ENCODE measurements at places on chromosomes 3 and 15.

DNA sequence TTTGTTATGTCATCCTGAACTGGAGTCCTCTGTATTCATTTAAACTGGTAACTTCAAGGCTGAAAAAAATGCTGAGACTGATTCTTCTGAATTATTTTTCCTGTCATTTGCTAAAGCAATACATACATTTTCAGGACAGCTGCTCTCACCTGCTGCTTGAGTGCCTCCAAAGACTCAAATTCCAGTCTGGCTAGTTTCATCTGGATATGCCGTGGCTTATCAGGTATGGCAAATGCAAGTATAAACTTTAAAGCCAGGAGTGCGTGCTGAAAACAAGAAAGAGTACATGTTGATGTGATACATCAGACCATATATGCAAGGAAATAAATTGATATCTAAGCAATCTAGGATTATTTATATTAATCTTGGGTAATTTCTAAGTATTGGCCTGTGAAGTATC lies 146.1 kb downstream of the SNRK start:
- no peak for DNase-seq

DNA sequence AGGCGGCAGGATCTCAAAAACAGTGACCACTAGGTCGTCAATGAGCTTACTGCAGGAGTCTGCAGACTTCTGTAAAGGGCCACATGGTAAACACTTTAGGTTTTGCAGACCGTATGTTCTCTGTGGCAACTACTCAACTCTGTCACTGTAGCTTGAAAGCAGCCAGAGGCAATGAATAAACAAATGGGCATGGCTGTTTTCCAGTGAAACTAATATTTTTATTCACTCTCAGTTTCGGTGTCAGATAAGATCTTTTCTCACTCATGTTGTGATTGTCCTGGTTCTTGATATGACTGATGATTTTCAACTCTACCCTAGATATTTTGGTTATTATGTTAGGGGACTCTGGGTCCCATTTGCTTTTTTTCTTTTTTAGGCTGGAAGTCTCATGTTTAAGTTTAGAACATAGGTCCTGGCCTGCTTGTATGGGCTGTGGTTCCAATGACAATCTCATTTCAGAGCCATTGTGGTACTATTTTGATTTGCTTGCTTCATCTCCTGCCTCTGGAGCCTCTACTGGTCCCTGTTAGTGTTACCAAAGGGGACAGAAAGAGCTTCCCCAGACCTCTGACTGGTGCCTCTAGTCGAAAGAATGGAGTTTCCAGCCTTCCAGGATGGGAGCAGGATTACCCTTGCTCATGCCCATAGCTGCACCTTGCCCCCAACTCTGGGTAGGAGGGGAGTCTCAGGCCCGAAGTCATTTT lies 222.0 kb downstream of the STT3B start:
- DNase-seq: no peak

DNA sequence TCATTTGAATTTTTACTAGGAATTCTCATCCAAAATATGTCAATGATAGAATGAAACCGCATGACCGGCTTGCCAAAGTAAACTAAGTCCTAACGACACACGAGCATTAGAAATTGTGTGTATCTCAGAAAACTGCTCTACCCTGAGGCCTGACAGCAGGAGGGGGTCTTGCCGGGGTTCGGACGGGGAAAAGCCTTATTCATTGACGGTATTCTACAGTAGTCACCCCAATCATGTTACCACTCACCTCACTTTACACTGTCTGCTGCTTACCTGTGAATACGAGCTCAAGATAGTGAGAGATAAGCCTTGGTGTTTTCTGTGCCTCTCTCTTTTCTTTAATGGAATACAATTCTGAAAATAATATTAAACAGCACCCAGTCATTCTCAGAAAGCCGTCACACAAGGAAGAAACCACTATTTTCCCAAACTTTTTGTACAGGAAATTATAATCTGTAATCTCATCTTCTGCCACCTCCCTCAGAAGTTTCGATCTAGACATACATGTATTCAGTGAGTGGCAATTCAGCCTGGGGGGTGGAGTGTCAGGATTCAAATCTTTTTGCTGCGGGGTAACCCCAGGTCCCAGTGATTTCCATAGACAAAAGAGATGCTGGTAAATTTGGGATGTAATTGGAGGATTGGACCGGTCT lies 492 bp upstream of the FAM43A start:
- DNase-seq: no peak

GRCh38 chr3:181564222-181564621 lies 147.5 kb upstream of the SOX2 start:
- no peak for DNase-seq

DNA sequence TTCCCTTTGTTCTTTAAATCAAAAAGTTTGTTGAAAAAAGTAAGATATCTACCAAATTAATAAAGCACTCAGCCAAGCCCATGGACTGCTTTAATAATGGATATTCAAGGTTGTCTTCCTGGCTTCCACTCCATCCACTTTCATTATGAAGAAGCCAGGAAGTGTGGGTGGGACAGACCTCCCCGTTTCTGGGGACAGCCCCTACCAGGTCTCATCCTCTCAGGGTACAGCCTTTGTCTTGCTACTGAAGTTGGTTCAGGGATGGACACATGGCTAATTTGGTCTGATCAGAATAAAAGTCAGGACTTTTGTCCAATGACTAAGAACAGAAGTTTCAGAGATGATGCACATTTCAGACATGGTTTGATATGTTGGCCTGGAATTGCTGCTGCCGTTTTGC lies 32.6 kb downstream of the CCNB2 start:
- DNase-seq: no peak

DNA sequence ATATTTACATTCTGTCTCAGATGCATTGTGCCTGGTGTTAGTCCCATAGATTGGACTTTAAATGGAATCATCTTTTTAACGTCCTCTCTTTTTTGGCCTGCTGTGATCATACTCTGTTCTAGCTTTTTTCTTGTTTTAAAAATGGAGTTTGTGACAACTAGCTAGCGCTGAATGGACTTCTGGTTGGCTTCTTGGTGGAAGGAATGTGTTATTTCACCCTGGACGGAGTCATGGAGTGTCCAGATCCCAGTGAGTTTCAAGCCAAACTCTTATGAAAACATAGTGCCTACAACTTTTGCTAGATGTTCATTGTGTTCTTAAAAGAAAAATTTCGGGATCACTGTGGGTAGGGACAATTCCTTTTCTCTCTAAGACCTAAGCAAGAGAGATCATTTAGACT lies 192.6 kb downstream of the TCF12 start:
- no peak for DNase-seq

DNA sequence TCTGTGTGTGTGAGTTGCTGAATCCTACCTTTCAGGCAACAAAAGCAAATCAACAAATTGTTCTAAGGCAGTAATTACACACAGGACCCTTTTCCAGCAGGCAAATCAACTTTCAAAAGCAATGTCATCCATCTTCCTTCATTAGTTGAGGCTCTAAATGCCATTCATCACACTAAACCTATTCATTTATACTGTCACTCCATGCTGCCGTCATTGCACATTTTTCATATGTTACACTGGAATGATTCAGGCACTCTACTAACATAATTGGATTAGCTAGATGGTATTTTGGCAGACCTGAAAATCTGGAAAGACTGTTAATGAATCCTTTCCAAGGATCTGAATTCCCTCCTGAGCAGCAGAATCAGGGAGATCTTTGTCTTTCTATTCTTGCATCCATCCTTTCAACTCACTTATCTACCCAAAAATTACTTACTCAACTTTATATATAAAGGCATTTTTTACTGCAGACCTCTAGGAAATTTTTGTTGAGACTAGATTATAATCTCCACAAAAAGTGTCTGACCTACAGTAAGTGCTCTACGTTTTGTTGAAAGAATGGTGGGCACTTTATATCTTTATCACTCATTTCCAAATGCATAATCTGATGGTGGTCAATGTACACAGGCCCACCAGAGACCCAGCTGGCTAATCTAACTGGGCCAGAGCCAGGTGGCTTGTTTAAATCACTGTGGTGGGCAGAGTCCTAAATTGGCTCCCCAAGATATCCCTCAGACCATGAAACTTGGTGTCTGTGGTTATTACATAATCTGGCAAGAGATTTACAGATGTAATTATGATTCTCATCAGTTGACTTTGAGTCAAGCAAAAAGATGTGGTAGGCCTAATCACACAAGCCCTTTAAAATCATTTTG lies 25.0 kb downstream of the MIX23 start:
- no peak for DNase-seq

- no peak for DNase-seq
Measured at GRCh38 chr15:46386356-46386755, 751.5 kb downstream of the SQOR start.

DNA sequence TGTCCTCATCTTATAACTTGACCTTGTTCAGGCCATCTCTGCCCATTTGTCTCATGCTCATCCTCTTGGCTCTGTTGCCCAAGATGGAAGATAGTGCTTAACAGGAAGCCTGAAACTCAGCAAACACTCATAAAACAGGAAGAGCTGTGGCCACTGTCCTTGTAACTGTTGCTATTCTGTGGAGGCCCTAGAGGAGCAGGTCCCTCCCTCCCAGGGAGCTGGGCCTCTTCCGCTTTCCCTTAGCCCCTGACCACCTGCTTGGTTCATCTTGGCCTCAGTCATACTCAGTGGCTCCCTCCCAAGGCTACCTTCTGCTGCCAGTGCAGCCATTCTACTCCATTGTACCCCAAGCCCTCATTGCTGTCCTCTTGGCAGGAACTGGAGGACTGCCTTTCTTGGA lies 3.5 kb downstream of the MAPKAPK3 start:
- DNase-seq: peak; percentile 67

DNA sequence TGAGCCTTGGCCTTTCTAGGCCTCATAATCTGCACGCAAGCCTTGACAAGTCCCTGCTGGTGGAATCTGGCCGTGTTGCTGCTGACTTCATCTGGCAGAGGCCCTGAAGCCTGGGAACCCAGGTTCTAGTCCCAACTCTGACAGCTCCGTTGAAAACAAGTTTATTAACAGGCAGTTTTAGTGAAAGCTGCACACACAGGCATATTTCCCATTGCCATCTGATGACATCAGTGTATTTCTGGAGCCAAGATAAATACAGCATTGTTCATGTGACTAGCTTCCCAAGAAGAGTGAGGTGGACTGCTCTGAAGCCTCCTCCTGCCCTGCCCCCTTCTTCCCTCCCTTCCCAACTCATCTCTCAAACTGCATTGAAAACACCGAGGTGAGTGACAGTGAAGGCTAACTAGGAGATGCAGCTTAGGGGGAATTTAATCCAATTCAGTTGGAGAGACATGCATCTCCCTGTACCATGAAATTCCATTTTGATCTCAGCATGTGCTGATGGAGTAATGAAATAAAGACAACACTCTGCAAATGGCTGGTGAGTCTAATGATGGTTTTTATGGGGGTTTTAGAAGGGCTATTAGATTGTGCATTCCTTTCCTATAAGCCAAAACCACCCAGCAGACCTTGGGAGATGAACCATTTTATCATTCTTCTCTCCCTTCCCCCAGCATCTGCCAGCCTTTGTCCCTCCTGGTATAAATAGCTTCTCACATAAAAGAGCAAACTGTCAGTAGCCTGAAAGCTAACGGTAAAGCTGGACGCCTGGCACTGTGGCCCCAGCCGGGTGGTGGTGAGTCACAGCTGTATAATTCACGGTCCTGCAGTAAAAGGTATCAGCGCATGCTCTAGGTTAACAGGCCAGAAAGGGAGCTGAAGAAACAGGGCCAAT lies 38.0 kb downstream of the PRICKLE2 start:
- no peak for DNase-seq

GRCh38 chr3:5431146-5431545 lies 243.6 kb downstream of the EDEM1 start:
- DNase-seq: no peak

DNA sequence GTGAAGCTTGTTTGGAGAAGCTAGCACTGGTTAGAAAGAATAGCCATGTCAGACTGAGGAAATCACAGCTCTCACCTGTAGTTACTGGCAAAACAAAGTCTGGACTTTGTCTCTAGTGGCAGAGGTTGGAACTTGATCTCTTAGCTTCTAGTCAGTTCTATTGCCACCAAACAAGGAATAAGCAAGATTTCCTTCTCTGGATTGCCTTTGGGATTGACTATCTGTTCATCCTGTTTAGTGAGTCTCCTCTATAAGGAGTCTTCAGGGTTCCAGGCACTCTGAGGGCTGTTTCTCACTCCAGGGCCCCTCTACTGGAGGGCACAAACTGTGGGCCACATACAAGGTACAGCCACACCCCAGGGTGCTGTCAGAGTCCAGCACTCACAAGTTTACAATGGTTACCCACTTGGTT lies 426.6 kb upstream of the THBS1 start:
- no peak for DNase-seq

- DNase-seq: peak; percentile 40
Measured at GRCh38 chr15:43792761-43793476, 799 bp downstream of the SERF2 start.

DNA sequence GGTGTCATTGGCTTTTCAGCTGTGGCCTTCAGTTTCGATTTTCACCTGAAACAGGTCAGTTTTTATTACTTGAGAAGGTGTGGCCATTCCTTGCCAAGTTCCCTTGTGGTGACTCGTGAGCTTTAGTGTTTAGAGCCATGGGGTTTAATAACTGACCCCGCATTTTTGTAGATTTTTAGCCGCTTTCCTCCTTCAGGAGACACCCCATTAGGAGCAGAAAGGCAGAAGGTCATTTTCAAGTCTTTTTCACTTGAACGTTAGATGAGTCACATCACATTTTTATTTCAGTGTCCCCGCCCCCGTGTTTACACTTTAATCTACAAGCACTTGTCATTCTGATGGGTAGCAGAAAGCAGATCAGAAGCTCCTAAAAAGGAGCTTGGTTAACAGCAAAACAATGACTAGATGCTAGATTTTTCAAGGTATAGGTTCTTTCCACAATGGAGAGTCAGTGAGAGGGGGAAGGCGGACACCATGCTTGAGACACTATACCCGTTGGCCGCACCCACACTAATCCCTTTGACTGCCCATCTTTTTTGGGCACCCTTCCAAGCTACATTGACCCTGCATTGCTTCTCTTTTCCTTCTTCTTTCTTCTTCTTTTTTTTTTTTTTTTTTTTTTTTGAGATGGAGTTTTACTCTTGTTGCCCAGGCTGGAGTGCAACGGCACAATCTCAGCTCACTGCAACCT lies 132.7 kb downstream of the GHSR start:
- no peak for DNase-seq

- DNase-seq: no peak
Measured at GRCh38 chr3:188526057-188526456, 372.1 kb downstream of the LPP start.

DNA sequence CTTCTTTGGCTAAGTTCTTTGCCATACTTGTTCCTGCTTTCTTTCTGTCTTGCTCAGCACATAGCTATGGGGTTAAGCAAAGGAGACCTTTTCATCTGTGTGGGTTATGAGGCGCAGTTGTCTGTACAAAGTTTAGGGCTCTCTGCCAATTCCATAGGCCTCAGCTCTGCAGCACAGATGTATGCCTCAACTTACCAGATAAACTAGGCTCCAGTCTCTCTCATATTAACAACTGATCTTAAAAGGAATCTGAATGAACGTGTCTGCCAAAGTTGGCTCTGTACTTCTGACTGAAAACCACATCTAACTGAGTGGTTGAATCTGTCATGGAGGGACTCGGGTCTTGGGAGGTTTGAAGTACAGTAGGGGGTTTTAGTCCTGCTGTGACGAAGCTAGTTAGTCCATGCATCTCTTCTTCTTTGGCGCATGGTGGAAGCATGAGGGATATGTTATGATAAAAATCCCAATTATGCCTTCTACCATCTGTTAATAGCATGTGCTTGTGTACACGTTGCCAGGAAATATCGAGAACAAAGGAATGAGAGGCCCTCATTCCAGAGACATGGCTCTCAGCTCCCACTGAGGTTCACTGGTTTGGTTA lies 114.6 kb upstream of the TSC22D2 start:
- no peak for DNase-seq

- DNase-seq: no peak
Measured at GRCh38 chr15:44788748-44789147, 52.4 kb downstream of the TRIM69 start.
